ENCODE measurements at places on chromosomes 3 and 15.

DNA sequence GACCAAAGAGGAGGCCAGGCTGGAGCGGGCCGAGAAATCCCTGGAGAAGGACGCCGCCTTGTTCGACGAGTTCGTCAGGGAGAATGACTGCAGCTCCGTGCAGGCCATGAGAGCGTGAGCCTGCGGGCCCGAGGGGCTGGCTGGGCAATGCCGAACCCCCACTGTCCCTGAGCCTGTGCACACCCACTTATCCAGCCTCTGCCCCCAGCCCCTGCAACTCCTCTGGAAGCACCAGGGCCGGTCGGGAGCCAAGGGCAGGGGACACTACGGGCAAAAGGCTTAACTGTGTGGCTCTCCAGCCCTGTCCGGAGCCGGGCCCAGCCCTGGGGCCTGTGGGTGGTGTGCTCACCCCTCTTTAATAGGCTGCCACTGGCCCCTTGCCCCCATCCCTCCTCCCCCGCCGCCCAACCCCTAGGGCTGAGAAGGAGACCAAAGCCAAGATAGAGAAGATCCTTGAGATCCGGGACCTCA, 24.0 kb downstream of the CFAP100 start:
- no peak for DNase-seq

DNA sequence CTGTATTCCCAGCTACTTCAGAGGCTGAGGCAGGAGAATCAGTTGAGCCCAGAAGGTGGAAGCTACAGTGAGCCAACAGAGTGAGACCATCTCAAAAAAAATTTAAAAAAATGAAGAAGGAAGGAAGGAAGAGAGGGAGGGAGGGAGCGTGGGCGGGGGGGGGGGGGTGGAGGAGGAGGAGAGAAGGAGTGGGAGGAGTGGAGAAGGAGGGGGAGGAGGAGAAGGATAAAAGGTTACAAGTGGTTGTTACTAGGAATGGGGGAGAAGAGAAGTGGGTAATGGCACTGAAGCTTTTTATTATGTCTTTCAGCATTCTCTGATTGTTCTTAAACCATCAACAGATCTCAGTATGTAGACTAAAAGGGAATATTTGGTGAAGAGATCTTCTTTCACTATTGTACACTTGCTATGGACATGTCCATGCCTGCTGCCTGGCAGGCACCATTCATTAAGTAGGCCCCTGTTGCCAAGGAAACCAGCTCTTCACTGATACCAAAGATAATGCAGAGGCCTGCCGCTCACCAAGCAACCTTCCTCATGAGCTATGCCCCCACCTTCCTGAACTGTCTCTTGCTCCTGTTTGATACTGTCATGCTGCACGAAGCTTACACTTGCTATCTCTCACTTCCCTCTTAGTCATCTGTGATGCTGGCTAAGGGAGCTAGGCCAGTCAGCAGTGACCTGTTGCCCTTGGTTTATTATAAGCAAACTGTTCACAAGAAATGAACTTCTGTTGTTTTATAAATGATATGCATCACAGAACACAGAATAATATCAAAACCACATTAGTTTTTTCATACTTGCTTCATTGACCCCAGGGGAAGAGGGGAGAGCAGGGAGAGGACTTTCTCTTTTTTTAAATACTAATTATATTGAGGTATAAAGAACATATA, 23.1 kb downstream of the EPM2AIP1 start:
- DNase-seq: peak; percentile 29

GRCh38 chr15:52349052-52349700, 53.6 kb upstream of the MYO5C start:
- no peak for DNase-seq

- no peak for DNase-seq
Measured at GRCh38 chr3:82004266-82004665, 242.8 kb upstream of the GBE1 start.

- DNase-seq: no peak
Measured at GRCh38 chr3:113485161-113485609, 29.8 kb downstream of the SPICE1 start.

GRCh38 chr15:59821286-59821685, 132.2 kb upstream of the BNIP2 start:
- no peak for DNase-seq

DNA sequence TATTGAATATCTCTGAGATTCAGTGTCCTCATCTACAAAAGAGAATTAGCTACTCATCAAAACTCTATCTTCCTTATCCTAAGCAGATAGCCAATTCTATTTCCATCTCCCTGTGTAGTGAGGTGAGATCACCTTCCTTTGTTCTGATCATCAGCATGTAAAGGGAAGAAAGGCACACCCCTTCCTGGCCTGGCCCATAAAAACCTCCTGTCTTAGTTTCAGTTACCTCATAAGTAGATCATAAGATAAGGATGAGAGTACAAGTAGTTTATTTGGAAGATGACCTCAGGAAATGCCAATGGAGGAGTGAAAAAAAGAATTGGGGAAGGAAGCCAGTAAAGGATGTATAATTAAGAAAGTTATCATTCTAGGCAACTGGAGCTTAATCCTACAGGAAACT, 114.5 kb upstream of the GADL1 start:
- DNase-seq: no peak

DNA sequence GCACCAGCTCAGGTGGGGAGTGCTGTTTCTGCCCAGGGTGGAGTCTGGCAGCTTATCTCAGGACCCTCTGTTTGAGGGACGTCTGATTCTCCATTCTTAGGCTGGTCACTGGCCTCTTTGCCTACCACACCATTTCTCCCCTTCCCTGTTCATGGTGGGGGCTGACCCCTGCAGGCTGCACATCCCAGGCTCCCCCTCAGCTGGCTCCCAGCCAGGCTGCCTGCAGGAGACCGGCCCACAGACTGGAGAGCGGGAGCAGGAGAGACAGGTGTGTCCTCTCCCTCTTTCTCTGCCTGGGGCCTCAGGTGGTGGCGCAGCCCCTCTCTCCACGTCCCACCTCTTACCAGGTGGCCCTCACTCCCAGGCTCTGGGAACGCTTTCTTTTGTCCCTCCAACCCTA, 60.8 kb downstream of the RAB11A start:
- no peak for DNase-seq

DNA sequence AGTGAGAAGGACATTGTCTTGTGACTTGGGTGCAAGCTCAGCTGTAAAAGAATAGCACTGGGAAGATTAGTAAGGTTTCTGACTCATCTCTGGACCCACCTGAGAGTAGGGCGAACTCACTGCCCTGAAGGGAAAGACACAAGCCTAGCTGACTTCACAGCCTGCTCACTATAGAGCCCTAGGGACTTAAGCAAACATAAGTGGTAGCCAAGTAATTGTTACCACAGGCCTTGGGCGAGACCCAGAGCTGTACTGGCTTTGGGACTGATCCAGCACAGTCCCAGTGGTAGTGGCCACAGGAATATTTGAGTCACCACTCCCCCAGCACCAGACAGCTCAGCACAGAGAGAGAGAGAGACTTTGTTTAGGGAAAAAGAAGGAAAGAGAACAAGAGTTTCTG, 429.9 kb downstream of the TBL1XR1 start:
- DNase-seq: no peak

- DNase-seq: no peak
Measured at GRCh38 chr3:12138044-12138443, 20.7 kb downstream of the TIMP4 start.

DNA sequence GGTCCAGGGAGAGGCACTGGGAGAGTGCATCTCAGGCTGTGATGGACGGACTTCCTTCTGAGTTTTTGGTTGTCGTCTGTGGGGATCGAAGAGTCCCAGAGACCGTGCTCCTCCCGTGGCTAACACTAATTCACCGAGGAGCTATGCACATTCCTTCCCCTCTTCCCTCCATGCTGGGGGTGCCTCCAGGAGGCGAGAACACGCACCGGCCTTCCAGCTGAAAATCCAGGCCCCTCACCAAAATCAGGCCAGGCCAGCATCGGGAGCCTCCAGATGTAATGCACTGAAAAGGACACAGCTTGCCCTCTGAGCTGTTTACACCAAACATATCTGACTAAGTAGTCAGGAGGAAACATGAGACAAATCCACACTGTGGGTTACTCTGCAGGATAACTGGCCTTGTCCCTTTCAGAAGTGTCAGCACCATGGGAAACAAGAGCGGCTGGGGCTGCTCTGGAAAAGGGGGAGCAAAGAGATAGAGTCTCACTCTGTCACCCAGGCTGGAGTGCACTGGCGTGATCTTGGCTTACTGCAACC, 5.5 kb downstream of the RNU5B-1 start:
- no peak for DNase-seq

- no peak for DNase-seq
Measured at GRCh38 chr3:62556121-62556815, 182.9 kb upstream of the FEZF2 start.

DNA sequence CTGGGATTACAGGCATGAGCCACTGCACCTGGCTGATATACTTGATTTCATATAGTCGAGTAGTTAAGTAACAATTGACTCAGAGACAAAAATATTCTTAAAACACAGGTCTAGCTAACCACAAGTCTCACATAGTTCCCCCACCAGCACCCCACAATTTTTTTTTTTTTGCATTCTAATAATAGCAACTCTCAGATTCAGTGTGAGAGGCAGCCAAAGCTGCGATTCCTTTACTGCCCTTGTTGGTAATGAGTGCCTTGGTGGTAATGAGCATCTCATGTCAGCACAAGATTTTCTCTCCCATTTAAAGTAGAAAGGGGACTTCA, 72.5 kb downstream of the WWTR1 start:
- no peak for DNase-seq

DNA sequence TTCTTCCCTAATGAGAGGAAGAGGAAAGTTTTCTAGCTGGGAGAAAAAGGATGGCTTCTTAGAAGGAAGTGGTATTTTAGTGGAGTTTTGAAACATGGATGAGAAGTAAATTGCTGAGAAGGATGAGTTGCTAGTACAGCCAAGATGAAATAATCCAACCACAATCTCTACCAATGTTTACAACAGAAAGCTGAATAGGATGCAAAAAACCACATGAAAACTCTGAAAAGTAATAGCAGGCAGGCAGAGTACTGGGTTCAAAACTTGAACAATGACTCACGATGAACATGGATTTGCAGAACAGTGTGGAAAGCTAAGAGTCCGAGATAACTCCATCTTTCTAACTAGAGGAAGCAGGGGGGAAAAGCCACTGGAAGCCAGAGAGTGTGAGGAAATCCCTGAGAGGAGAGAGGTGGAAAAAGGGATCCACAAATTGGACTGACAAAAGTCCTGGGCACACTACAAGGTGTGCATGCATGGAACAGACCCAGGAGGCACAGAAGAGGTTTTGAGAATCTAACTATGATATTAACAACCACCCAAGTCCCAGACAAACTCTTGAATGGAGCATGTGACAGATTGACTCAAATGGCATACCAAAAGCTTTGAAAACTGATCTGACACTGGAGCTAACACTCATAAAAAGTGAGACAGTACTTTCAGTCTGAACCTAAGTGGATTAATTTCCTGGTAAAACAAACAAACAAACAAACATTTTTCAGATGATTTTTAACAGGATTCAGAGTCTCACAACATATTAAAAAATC, 76.7 kb downstream of the ST6GAL1 start:
- DNase-seq: no peak

GRCh38 chr15:39078026-39078425, 502.9 kb upstream of the THBS1 start:
- no peak for DNase-seq

DNA sequence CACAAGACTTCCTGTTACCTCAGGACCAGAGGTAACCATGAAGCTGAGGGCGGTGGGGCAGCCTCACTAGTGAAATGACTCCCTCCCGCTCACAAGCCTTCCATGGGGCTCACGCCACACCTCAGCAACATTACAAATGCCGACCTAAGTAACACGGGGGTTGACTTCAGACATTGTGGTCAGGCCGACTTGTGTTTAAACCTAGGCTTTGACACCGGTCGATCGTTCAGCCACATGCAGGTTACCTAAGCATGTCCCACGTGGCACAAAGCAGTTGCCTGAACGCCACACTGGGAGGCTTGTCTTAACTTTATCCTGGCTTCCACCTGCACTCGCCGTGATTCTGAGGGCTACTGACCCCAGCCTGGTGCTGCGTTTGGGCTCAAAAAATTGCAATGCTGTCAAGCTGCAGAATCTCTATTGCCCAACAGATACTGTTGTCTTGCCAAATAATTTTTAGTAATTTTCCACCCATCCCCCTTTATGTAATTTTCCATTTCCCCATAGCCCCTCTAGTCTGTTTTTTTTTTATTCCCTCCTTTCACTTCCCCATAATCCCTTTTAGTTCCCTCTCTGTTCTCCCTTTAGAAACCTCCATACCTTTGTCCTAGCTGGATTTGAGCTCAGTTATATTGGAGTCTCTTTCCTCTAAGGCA, 158.6 kb upstream of the RGMA start:
- DNase-seq: no peak

DNA sequence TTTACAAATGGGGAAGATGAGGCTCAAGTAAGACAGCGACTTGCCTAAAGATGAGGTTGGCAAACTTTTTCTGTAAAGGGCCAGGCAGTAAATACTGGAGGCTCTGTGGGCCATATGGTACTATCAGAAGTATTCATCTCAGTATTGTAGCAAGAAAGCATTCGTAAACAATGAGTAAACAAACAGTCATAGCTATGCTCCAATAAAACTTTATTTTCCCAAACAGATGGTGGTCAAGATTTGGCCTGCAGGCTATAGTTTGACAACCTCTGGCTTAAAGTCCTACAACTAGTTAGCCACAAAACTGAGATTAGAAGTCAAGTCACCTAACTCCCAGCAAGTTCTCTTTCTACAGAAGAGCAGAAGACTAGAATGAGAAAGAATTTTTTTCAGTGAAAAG, 177.0 kb upstream of the NECTIN3 start:
- no peak for DNase-seq

GRCh38 chr3:174675406-174675805, 183.7 kb upstream of the NAALADL2 start:
- DNase-seq: no peak
